ENCODE measurements at places on chromosomes 4 and X.

DNA sequence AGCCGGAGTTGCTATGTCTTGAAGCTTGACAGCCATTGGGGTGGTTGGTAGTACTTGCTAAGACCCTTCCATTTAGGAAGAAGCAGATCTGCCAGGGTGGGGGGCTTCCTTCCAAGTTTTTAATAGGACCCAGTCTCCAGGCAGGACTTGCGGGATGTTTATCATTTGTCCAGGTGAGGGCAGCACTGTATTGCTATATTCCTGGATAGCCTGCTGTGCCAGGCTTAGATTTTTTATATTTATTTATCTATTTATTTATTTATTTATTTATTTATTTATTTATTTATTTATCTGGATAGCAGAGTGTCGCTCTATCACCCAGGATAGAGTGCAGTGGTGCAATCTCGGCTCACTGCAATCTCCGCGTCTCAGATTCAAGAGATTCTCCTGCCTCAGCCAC is 87.4 kb upstream of the CT45A1 start:
- no peak for DNase-seq

DNA sequence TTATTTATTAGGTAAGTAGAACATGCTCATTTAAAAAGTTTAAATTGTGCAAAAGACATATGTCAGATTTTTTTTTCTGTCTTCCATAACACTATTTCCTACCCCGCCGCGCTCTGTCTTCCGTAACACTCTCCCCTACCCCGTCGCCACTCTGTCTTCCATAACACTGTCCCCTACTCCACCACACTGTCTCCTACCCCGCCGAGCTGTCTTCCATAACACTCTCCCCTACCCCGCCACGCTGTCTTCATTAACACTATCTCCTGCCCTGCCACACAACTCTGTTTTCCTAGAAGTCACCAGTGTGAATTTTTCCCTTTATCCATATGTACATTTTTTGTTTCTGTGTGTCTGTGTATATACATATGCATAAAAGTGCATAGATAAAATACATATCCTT is 4.4 kb downstream of the MSMO1 start:
- no peak for DNase-seq

DNA sequence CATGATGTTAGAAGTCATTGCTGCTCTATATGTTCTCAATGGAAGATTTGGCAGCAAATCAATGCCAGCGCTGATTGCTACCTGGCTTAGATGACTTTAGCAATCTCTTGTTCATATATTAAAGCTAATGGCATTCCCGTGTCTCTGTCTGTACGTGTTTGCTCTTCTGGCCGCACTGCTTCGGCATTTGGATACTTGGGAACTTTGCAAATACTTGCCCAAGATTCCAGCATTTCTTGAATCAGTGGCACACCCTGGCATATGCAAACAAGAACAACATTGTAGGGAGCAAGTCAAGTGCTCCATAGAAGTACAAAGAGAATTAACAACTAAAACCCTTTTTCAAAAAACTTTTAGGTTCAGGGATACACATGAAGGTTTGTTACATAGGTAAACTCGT is 128.9 kb upstream of the TMEM164 start:
- DNase-seq = no peak

- DNase-seq = no peak
Measured at GRCh38 chr4:93031431-93032098, 727.8 kb downstream of the GRID2 start.

- no peak for DNase-seq
Measured at GRCh38 chr4:38504396-38504715, 159.6 kb upstream of the KLF3 start.

DNA sequence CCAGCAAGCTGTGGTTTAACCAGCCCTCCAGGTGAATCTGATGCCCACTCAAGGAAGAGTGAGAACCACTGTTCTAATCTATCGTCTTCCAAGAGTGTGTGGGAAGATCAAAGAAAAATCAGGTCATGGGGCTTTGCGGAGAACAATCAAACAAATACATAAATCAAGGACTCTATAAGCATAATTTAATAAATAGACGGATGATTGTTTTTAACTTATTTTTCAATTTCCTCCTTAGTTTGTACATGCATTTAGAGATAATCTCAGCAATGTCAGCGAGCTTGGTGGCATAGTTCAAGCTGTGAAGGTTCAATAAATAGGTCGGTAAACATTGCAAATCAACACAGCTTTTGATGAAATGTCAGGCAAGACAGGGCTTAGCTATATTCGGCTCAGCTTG is 84.9 kb downstream of the DMD start:
- DNase-seq = no peak

- DNase-seq = no peak
Measured at GRCh38 chr4:107037199-107037584, 1.1 kb upstream of the DKK2 start.

DNA sequence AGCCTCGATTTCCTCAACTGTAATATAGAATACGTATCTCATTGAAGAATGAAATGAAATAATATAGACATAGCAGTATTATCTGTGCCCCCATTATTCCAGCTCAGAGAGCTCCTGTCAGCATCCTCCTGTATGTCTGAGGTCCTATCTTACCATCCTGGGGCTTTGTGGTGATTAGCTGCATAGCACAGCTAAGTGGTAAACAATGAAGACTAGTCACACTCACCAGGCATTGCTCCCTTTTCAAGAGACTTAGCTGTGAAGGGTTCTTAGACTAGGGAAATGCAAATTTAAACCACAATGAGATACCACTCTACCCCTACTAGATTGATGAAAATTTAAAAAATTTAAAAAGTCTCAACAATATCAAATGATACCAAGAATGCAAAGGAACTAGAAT is 172.9 kb downstream of the SLC39A8 start:
- no peak for DNase-seq

DNA sequence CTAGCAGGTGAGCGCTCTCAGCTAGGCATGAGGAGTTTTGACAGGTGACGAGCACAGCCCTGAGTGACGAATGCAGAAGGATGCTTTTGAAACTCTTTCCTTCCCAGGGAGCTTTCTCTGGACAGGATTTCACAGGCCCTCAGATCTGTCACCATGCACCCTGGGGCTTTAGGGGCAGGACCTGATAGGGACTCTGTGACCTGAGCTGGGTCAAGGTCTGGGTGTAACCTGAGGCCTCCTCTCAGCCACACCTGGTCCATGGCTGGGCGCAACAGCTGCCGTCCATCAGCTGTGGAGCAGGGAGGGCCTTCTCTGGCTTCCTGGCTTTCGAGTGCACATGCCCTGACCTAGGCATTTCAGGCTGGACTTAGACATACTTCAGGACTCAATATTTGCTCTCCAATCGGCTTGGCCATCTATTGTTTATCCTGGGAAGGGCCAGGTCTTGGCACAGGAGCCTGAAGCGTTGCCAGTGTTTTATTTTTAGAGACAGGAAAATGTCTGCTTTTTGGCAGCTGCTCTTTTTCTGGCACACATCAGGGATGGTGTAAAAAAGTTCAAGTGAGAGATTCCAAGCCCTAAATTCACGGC is 56.4 kb downstream of the C4orf51 start:
- no peak for DNase-seq

DNA sequence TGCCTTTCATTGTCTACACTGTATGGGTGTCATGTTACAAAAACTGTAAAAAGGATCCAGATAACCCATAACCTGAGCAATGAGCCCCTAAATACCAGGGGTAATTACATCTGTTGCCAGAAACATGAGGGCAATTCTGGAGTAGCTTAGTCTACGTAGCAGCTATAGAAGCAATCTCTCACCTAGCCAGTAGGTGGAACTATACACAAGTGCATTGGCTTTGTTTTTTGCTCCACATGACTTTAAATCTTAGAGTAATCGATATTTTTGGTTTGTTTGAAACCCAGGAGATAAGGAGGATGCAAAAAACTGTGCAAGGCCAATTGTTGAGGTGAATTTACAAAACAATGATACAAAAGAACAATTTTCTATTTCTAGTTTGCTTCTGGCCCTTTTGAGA is 57.5 kb downstream of the GPR82 start:
- DNase-seq = no peak

DNA sequence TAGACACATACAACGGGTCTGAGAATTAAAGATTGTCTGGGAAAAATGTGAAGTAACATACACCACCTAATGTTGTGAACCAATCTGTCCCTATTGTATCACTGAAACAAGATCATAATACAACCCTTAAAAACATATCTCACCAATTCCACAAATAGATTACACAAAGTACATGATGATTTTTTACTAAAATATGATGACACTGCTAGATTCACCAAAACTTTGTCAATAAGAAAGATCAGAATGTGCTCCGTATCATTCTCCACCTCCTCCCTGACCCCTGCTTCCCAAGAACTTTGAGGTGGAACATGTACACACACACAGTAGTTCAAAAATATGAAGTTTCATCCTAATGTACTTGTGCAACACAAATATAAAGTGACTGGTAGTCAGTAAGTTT is 862.0 kb downstream of the PCDH18 start:
- no peak for DNase-seq

DNA sequence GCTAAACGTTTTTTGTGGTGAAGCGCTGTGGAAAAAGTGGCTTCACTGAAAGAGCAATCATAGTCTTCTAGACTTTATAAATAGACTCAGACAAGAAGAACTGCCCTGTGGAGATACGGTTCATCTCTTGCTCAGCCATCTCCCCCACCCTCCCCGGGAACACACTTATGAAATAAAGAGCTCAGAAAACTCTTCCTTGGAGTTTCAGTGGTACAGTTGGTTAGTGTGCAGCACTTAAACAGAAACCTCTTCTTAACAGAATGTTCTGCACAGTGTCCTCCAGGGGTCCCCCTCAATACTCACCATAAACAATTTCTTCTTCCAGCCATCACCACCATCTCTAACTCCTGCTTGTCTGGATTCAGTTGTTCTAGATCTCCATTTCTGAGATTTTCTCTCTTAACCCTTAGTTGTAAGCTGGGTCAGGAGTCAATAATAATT is 313.0 kb downstream of the ARHGAP10 start:
- no peak for DNase-seq

DNA sequence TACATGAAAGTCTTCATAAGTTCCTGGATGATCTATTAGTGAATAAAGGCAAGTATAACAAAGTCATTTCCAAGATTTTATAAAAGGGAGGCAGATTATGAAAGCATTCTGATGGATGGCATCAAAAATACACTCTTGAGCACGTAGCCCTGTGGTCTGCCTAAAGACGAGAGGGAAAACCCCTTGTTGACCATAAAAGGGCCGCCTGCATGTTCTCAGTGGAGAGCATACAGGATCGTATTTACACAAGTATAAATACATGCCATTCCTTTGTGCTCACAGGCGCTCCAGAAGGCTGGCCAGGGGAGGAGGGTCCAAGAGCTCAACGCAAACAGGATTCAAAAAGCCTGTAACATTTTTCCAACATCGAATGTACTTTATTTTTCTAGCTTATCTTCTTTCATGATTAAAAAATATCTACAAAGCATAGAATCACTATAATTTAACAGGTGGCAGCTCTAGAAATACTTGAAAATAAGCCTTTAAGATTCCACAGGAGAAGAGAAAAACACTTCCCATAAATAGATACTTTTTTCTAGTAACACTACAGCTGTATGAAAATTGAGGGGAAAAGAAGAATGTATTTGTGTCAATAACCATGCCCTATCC is 29.6 kb downstream of the PDGFC start:
- no peak for DNase-seq

- DNase-seq = no peak
Measured at GRCh38 chr4:112127048-112127637, 18.1 kb upstream of the FAM241A start.

- no peak for DNase-seq
Measured at GRCh38 chr4:22686141-22686540, 6.6 kb upstream of the GBA3 start.

GRCh38 chr4:124435274-124435950 is 277.1 kb downstream of the ANKRD50 start:
- DNase-seq = no peak

GRCh38 chr4:145605941-145606340 is 13.2 kb upstream of the MMAA start:
- DNase-seq = no peak

- DNase-seq = no peak
Measured at GRCh38 chrX:40105835-40106675, 8.3 kb upstream of the BCOR start.

GRCh38 chr4:75630937-75631329 is 605 bp upstream of the CDKL2 start:
- no peak for DNase-seq

DNA sequence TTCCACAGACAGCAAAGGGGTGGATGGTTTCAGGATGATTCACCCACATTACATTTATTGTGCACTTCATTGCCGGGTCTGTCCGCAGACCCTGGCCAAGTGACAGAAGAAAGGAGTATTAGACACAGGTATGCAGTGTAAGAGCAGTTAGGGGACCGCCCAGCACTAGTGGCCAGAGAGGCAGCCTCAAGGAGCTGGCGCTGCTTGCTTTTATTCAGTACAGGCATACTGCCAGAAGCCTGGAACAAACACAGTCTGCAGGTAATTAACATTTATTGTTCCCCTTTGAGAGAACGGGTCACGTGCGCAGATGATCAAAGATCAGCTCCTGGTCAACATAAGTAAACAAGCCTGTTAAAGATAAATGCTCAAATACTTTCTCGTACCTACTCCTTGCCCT is 1639.0 kb upstream of the IGFBP7 start:
- no peak for DNase-seq

GRCh38 chr4:56701644-56702043 is 20.5 kb upstream of the HOPX start:
- DNase-seq = no peak

DNA sequence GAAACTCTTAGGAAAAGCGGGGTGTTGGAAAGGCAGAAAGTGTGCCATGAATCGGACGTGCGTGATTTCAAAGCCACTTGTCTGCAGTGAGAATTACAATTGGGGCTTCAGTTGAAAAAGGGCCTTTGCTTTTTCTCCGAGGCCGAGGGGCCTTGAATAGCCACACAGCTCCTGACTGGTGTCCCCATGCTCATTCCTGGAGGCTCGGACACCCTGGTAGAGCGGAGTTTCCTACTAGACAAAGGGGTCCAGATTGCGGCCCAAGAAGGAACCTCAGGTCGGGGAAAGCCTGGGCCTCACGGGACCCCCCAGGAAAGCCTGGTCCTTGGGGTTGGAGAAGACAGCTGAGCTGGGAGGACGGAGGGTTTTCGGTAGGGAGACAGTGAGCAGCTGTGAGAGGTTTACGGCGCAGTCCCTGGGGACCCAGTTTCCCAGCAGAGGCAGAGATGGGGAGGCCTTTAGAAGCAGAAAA is 3.0 kb upstream of the SHOX start:
- DNase-seq = no peak

DNA sequence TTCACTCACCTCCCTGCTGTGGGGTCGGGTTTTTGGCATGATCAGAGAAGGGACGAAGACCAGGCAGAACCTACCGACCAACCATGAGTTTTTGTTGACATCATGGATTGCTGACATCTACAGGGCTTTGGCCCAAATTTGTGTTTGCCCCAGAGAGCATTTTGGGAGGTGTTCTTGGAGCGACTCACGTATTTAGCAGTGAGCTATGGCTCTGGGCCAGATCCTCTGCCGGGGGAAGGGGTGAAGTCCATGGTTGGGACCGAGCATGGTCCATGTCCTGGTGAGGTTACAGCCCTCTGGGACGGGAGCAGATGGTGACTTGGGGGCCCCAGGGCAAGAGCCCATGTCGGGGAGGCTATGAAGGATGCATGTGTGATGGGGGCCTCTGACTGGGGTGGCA is 17.4 kb downstream of the SORCS2 start:
- DNase-seq = no peak
